Activated naive CD4-positive, alpha-beta T cell treated with anti-CD3 and anti-CD28 coated beads, Interleukin-2, amount 10 ng/mL, durations not matched to agents 7 days and 5 days (primary cell): ENCODE measurements at places on chromosomes 4 and X.

GRCh38 chr4:139171876-139172691 is 4.9 kb downstream of the ELF2 start:
- no peak for DNase-seq

DNA sequence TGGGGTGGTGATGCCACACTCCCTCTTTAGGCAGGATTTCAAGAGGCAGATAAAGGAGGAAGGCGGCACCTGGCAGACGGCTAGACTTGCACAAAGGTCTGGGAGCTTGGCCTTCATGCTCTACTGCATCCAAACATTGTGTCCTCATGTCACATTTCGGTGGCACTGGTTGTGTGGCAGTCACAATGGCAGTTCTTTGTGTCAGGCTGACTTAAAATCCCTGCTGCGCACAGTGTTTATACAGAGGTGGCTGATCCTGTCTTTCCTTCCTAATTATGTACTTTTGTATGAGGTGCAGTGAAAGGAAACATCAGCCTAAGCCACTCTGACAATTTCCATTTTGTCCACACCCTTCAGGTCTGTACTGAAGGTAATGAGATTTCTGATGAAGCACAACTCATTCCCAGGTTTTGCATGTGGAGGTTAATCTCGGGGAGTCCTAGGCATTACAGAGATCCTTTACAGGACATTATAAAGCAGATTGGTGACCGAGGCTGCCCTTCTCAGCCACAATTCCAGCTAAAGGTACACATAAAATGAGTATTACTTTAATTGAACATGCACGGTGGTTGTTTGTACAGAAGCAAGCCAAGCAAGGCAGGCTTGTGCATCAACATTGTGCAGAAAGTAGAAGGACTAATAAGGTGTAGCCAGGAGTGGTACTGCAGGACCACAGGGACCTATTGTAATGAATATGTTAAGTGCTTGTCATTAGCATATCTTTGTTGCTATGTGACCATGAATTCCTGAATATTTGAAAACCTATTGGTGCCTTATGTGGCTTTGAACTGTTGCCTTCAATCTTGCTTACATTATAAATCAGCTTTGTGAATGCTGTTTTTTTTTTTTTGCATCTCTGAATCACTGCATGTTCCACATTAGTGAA is 147.6 kb downstream of the STK32B start:
- no peak for DNase-seq

DNA sequence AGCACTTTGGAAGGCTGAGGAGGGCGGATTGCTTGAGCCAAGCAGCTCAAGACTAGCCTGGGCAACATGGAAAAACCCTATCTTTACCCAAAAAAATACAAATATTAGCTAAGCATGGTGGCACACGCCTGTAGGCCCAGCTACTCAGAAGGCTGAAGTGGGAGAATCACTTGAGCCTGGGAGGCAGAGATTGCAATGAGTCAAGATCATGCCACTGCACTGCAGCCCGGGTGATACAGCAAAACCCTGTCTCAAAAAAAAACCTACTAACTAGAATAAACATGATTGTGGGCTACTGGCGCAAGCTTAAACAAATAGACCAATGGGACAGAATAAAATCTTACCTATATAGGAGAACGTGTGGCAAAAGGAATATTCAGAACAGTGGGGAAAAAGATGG is 7.3 kb downstream of the CDKL2 start:
- no peak for DNase-seq

DNA sequence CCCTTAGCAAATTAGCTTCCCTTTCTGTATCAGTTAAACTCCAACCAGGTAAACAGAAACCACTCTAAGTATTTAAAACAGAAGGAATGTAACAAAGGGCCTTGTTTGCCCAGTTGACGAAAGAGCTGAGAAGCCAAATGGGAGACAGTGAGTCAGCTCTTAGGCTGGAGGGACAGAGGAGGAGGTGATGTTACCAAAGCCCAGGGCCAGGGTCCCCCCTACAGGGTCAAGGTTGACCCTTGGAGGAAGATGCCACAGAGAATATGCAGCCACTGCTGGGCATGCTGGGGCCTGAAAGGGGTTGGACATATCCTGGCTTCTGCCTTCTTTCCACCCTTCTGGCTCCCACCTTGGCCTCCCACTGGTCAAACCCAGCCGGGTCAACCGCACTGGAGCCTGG is 38.3 kb upstream of the LGI2 start:
- no peak for DNase-seq

GRCh38 chrX:40423299-40423698 is 157.5 kb upstream of the ATP6AP2 start:
- no peak for DNase-seq

DNA sequence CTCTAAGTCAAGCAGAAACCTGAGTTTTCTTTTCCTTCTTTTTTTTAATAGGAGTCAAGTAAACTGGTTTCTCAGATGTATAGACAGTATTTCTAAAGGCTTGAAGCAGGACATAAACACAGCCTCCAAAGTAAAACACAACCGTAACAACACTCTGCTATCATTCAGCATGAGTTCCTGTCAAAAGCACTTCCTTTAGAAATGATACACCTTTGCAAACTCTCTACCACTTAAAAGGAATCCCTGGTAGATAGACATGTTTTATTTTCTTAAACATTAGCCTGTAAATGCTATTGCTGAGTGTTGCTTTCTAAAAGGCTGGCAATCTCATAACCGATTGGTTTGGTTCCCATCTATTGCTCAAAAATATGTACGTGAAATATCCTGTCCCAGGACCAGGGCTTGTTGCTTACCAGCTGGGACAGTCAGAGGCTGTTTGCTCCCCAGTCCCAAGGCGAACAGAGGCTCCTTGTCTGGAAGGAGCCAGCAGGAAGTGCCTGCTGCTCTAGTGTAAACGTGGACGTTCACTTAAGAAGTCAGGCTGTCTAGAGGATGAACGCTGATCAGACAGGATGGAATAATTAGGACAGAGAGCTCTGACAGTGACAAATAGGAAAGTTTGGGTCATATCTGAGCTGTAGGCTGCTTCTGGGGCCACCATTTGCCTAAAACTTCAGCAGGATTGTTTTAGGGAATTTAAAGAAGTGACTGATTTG is 173.9 kb upstream of the KLF3 start:
- peak; percentile 27 for DNase-seq

DNA sequence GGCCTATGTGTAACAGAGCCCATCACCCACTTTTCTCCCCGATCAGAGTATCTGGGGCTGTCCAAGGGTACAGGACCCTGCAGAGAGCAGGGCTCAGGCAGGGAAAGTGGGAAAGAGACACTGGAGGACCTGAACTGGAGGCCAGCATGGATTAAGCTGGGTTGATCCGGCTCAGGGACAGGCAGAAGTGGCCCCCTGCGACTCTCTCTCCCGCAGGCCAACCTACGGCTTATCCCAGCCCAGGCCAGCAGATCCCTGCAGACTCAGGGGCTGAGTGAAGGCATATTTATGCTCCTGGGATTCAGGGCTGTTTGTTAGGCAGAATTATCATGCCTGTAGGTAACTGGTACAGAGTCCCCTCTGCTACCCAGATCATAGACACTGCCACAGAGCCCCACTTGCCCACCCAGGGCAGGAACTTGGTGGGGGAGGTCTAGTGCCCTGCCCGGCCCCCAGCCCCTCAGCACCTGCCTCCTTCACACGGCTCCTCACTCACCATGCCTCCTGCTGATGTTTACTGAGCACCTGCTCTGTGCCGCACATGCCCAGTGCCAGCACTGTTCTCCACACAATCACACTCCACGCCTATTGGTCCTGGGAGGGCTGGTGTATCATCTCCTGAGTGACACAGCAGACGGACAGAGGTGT is 87.3 kb downstream of the ADRA2C start:
- DNase-seq = no peak

GRCh38 chr4:187157380-187157958 is 433.8 kb upstream of the FAT1 start:
- DNase-seq = no peak

DNA sequence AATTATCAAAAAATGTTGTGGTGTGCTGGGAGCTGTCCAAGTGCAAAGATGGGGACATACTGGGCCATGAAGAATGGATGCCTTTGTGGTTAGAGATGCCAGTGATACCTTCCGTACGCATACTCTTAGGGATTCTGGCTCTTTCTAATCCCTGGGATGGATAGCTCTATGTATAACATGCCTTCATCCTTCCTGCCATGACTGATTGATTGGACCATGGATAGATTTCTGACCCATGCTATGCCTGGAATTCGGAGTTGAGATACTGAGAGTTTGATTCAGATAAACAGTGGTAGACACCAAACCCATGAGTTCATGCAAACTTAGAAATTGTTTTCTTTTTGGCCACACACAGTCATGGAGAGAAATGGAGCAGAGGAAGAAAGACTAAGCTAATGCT is 147.2 kb upstream of the WDFY3 start:
- no peak for DNase-seq

DNA sequence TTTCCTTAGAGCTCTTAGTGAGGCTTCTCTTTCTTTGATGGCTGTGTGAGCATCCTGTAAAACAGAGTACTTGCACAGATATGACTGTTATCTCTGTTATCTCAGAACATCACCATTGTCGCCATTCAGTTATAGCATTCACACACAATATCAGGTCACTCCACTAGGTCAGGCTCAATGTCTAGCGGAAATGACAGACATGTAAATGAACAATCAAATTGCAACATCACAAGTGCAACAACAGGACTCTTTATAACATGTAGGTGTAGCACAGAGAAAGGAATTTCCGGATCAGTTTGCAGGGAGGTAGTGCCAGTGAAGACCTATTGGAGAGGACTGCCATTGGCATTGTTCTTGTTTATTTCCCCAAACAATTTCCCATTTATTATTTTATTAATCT is 43.2 kb upstream of the IGSF1 start:
- no peak for DNase-seq

DNA sequence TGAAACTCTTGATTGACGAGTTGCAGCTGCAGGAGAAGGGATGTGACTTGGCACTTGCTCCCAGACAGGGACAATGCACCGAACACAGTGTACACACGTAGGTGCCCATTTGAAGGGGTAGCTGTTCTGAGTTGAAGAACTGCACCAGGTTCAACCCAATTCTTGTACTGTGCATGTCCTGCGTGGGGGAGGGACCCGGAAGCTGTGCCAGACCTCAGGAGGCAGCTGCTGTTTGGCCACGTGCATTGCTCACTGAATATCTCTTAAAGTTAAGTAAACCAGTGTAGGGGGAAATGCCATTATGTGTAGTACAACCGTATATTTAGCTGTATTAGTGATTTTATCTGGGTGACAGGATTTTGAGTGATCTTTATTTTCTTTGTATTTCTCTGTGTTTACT is 12.0 kb upstream of the RBBP7 start:
- DNase-seq = no peak

DNA sequence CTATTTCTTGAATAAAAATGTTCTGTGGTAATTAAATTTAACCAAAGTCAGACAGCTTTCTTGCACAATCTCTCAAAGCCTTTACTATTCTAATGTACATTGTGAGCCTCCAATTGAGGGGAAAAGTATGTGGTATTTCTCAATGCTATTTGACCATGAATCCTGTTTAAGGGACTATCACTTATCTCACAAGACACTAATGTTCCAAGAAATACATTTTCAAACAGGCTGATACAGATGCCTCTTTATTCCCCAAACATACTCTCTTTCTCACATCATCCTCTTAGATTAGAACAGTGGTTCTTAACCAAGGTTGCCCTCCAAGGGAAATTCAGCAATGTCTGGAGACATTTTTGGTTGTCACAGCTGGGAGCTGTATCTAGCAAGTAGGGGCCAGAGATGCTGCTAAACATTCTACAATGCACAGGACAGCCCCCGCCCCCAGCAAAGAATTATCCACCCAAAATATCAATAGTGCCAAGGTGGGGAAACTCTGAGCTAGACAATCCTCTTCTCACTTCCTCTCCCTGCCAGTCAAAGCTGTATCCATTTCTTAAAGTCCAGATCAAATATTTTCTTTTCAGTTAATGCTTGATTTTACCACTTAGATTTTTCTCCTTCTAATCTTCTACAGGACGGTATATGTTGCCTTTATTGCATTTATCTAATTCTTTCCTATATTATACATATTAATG is 129.2 kb upstream of the TRIM2 start:
- no peak for DNase-seq

DNA sequence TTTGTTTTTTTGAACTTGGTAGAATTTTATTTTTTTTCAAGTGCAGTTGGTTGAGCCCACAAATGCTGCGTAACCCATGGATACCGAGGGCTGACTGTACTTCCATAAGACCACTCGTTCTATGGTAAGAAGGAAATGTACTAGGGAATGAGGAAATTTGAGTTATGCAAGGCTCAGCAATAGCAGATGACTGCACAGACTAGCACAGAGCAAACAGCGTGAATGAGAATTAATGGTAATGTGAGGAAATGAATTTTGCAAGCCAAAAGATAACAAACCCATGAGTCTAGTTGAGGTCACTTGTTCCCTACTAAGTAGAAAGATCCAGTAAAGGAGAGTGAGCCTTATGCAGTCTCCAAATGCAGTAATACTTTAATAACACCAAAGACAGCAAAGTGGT is 17.4 kb downstream of the GSPT2 start:
- no peak for DNase-seq

- no peak for DNase-seq
These were observed 178.6 kb downstream of the DMD start for GRCh38 chrX:33032700-33033099.

DNA sequence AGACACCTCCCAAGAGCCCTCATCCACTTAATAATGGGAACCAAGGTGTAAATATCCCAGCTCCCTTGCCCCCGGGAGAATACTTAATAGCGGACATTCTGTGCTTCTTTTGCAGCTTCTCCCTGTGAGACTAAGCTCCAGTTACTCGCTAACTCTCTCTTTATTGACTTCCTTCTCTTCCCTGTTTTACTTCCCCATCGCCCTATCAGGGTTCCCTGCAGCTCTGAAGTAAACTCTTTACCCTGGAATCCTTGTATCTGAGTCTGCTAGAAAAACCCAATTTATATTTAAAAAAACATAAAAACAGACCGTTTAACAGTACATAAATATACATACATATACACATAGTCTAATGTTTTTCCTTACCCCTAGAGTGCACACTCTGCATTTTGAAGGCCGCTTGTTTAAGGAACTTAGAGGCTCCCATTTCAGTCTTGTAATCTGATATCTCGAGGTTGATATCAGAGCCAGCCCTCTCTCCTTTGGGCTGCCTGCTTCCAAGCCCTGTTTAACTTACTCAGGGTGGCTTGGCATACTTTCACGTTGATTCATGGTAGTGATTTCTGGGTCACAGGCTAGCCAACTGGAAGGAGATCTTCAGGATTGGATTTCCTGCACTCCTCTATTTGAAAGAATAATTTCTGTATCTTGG is 177.4 kb upstream of the SCML1 start:
- no peak for DNase-seq

- no peak for DNase-seq
These were observed 71.2 kb downstream of the ZNF518B start for GRCh38 chr4:10385994-10386394.
